IPS DF 6.9 (cell line): ENCODE measurements at places on chromosomes 2 and 18.

GRCh38 chr2:71826826-71827523 is 320.7 kb downstream of the CYP26B1 start:
- no peaks in the 10 kb centered on the region for H3K36me3 ChIP-seq
- no peaks in the 10 kb centered on the region for H3K27me3 ChIP-seq
- no peak for DNase-seq
- H3K4me3 ChIP-seq, result no peak overlapping the region

- H3K4me1 ChIP-seq, result peaks cover 5% of the 10 kb centered on the region; the same call in 1 of the 2 replicates
- DNase-seq, result no peak
- no peak overlapping the region for H3K4me3 ChIP-seq
- no peaks in the 10 kb centered on the region for H3K36me3 ChIP-seq
Measured at GRCh38 chr2:152047824-152048471, 50.9 kb downstream of the CACNB4 start.

DNA sequence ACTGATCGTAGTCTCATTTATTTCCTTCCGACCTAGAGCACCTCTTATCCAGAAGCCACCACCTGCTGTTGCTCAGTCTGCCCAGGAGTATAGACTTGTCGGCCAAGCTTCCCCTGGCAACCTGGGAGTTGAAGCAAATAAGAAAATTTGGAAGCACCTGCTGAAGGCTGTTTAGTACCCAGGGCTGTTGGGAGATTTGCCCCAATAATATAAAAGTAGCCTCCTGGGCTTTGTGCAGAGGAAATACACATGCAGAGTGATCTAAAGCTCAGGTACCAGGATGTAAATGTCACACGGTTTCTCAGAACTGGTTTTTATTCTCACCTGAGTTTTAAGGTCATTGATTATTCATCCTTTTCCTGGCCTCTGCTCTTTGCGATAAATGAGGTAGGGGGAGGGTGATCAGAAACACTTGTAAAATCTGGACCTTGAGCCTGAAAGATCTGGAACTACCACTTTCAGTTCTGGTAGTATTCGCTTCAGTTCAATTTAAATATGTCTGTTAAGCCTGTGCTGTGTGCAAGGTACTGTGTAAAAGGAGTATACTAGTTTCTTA is 789 bp upstream of the COX7A2L start:
- peak overlapping the region; percentile 8; the same call in 1 of the 2 replicates for H3K4me3 ChIP-seq
- H3K27ac ChIP-seq, result no peak overlapping the region
- H3K36me3 ChIP-seq, result no peaks in the 10 kb centered on the region
- H3K27me3 ChIP-seq, result no peaks in the 10 kb centered on the region
- DNase-seq, result no peak
- H3K4me1 ChIP-seq, result no peaks in the 10 kb centered on the region

GRCh38 chr2:9473308-9473984 is 905 bp upstream of the IAH1 start:
- no peak overlapping the region for H3K27ac ChIP-seq

DNA sequence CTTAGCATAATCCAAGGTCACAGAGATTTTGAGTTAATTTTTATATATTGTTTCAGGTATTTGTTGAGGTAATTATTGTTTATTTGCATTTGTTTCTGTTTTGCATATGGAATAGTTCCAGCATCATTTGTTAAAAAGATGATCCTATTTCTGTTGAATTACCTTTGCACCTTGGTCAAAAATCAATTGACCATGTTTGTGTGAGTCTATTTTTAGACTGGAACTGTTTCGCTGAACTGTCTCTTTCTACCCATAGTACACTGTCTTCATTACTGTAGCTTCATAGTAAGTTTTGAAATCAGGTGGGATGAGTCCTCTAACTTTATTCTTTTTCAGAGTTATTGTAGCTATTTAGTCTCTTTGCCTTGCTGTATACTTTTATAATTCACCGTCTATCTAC is 28.9 kb upstream of the RAMP1 start:
- H3K4me3 ChIP-seq, result no peak overlapping the region
- no peak for DNase-seq
- no peaks in the 10 kb centered on the region for H3K4me1 ChIP-seq
- H3K27ac ChIP-seq, result no peak overlapping the region

- no peaks in the 10 kb centered on the region for H3K36me3 ChIP-seq
- no peaks in the 10 kb centered on the region for H3K27me3 ChIP-seq
- no peak overlapping the region for H3K27ac ChIP-seq
- H3K4me1 ChIP-seq, result no peaks in the 10 kb centered on the region
- H3K4me3 ChIP-seq, result no peak overlapping the region
Measured at GRCh38 chr2:182186132-182186735, 200.6 kb downstream of the PPP1R1C start.

DNA sequence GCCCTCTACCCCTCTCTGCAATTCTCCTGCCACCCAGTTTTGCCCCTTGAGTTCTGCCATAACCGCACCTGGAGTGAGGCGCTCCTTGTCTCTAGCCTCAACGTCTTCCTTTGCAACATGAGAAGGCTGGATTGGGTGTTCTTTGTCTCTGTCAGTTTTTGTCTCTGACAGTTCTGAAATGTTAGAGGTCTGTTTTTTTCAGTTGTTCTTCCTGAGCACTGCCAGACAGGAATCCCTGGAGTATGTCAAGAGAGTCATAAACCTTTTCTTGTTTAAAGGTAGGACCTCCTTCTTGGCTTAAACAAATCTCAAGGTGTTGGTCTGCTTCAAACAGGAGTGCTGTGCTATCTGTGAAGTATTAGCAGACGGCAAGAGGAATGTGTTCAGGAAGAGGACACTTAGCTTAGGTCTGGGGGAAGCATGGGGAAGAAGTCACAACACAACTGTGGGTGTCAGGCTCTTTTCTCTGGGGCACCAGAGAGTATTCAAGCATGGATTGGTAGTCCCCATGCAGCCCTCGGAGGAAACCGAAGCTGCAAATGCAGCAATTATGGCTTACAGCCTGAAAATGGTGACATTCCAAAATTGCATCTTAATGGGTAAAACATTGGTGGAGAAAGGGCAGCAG is 32.3 kb downstream of the AFF3 start:
- no peak for DNase-seq
- peaks cover 22% of the 10 kb centered on the region for H3K27me3 ChIP-seq
- H3K27ac ChIP-seq, result no peak overlapping the region

DNA sequence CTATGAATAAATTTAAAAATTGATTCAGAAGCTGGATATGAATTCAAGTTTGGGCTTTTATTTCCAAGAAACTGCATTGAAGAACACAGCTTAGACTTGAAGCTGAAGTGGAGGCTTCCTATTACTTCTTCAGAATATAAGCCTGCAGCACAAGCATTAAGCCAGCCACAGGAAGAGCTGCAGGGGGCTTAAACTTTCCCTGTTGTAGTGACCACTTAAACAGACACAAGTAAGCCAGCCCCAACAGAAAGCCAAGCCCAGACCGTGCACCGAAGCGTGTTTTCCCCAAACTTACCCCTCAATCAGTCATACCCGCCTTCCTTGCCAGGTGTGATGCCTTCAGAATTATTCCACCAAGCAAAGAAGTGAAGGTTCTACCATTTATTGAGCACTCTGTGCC is 28.7 kb downstream of the ERMN start:
- no peak overlapping the region for H3K27ac ChIP-seq
- no peaks in the 10 kb centered on the region for H3K4me1 ChIP-seq
- no peak overlapping the region for H3K4me3 ChIP-seq
